ENCODE measurements at places on chromosomes 5 and 9.

GRCh38 chr5:32027717-32028458 lies 146.2 kb downstream of the GOLPH3 start:
- DNase-seq, result no peak

- DNase-seq, result peak; percentile 81
Observed at GRCh38 chr5:99900302-99900852, 634.8 kb upstream of the FAM174A start.

DNA sequence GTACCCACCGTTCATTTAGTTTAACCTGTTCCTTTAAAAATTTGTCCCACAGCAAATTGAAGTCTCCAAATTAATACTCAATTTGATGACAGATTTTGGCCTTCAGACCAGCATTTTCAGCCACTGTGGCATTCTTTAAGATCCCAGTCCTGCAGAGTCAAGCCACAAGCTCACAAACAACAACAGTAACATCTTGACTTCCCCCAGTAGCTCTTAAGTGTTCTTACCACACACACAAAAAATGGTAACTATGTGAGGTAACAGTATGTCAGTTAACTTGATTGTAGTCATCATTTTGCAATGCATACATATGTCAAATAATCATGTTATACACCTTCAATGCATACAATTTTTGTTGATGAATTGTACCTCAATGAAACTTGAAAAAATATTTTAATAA lies 247.9 kb downstream of the LURAP1L start:
- no peak for DNase-seq

- no peak for DNase-seq
Observed at GRCh38 chr5:107937651-107938355, 267.1 kb upstream of the EFNA5 start.

GRCh38 chr5:172692981-172693380 lies 51.9 kb downstream of the NEURL1B start:
- no peak for DNase-seq

DNA sequence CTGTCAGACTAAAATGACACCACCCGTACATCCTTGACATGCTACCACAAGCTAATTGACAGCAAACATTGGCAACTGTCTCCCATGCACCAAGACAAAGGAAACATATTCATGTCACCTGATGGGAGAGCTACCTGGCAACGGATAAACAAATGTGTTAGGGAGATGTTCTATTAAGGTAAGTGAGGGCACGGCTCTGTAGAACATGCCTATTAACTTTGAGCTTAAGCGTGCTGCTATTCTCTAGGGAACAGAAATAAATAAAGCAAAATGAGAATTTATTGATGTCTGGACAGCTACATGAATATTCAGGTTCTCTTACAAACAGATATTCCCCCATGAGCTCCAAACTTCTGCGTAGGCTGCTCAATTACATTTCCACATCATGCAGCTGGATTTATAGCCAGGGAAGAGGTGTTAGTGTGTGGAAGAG lies 361.4 kb upstream of the RFX3 start:
- no peak for DNase-seq

GRCh38 chr5:14028938-14029584 lies 84.6 kb upstream of the DNAH5 start:
- DNase-seq, result no peak

- DNase-seq, result no peak
Observed at GRCh38 chr5:68245319-68245718, 29.8 kb downstream of the PIK3R1 start.

GRCh38 chr9:33007755-33008154 lies 6.3 kb upstream of the APTX start:
- DNase-seq, result no peak

DNA sequence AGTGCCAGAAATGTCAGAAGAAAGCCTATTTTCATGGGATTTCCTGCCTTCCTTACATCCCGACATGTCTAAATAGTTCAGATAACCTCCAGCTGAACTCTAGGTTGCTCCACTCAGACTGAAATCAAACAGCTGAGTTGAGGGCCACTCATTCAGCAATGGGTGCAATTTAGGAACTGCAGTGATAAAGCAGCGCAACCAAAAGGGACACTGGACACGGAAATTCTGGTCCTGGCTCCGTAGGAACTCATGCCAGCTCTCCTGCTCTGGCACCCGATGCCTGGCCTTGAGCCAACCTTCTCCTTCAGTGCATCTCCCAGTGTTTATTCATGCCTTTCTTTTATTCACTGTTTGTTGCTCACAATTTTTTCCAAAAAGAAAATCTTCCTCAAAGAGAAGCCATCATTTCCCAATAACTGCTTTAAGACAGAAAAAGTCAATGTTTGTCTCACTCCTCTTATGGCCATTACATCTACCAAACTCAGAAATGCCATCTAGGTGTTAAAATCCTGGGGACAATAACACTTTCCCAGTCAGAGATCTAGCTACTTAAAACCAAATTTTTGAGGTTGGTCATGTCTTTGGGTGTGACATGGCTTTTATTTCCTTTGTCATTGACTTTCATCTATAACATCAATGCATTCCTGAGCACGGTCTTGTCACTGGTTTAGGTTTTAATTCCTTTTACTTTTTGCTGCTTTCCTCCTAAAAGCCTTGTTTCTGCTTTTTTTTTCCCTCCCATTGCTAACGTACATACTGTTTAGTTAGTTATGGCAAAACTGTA lies 126.9 kb downstream of the PDE4D start:
- DNase-seq, result no peak

DNA sequence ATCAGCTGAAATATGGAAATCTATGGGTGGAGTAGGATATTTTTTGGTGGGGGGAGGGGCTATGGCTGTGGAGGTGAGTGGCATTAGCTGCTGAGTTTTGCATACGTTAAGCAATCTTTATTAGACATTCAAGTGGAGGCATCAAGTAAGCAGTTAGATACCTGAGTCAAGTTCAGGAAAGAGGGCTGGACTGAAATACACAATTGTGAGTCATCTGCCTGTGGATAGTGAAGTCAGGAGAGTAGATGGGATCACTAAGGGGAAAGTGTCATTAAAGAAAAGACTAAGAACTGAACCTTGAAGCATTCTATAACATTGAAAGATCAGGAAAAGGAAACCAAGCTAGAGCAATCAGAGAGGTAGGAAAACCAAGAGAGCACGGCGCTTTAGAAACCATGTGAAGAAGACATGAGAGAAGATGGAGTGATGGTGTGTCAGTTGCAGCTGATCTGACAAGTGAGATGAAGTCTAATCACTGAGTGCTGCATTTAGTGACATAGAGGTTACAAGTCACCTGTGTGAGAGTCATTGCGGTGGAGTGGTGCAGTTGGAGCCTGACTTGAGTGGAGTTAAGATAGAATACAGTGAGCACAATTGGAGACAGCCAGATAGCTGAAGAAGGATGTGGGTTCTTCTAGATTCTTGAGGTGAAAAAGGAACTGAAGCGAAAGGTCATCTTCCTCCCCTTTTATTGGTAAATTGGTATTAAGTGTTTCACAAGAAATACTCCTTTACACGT lies 88.7 kb downstream of the PIP5K1B start:
- no peak for DNase-seq

DNA sequence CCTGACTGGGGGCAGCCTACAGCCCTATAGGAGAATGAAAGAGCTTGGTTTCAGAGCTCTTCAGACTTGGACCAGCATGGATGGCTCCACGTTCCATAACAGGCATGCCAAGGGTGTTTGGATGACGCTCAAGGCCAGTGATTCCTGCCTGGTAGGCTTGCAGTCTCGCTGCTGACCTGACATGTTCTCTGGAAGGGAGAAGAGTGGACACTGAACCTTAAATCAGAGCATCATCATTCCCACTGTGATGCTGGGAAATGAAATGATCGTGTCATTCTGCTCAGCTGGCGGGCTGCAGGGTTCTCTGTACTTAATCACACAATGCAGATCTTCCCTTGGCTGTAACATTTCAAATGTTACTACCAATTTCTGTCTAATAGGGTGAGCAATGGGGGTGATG lies 57.0 kb downstream of the CFAP90 start:
- no peak for DNase-seq

DNA sequence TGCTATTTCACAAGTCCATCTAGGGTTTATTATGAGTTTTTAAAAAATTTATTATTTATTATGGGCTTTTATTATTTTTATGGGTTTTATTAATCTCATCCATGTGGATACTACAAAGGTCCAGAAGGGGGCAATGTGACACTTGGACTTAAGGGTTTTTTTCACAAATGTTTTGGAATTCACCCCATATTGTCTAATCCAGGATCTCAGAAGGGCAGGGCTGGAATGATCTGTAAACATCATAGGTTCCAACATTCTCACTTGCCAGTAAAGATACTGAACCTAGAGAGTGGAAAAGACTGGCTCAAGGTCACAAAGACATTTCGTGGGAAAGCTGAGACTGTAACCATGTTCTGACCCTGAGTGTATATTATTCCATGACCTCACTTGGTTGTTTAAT lies 35.6 kb downstream of the NIM1K start:
- no peak for DNase-seq

DNA sequence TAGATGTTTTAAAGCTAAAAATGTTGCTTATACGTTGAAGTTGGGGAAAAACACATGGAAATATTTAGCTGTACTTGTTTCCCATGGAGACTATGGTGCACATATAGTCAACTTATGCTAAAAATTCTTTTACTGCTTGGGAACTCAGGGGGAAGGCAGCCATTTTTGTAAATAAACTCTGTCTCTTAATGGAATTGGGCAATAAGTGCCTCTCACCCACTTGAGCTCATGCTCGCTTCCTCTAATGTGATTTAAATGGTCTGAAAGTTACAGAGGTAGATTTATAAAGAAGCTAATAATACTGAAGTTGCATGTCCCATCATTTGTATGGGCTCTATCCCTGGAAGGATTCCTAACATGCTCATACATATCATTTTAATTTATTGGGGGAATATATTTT lies 523.8 kb downstream of the RASEF start:
- no peak for DNase-seq

GRCh38 chr9:109499631-109500410 lies 1.7 kb upstream of the PTPN3 start:
- no peak for DNase-seq

- no peak for DNase-seq
Observed at GRCh38 chr5:98320343-98320742, 453.1 kb upstream of the RGMB start.

DNA sequence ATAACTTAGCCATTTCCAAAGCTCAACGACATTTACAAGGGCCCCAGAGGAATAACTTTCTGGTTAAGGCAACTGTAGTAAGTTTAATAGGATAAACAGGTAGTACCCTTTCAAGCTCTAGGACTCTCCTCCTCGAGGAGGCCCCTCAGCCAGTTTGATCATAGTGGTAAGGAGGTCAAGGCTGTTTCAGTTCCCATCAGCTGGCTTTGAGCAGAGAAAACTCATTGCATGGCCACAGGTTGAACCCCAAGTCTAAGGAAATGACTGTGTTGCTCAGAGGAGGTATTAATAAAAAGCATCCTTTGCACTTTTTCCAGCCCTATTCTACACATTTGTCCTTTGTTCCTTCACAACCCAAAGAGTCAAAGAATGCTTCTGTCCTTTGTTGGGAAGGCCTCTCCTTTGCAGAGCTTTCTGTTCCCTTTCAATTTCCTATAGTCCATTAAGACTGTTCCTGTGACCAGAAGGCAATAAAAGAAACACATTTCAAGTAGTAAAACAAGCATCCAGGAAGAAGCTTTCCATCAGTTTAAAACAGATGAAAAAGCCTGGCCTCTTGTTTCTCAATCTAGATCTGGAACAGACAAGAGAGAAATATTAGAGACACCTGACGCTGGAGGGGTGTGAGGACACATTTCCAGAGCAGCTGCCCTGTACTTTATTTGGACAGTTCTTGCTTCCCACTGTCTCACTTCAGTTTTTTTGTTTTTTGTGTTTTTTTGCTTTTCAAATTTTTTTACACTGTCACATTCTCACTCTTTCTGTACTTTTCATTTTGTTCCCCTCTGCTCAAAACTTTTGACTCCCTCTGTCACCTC lies 54.1 kb downstream of the PRRC1 start:
- DNase-seq, result no peak

DNA sequence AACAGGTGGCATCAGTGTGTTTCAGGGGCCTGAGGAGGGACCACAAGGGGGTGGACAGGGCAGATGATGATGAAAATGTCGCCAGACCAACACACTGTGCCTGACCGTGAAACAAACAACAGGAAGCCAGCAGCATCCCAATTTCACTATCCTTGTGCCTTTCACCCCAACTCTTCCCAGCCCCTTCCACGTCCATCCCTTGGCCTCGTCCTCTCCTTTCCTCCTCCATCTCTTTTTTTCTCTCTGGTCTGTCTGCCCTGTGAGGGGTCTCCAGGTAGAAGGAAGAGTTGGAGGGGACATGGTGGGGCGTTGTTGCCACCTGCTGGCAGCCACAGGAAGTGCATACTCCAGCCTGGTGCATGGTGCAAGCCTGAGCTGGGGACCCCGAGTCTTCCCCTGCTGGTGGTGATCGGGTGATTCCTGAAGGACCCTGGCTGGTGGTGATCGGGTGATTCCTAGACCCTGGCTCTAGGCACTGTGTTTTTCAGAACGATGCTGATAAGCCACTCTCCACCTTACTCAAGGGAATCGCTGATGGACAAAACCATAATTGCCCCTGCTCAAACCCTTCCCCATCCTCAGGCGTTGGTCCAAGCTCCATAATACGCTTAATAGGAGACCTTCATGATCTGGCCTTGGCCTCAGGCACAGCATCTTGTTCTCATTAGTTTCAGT lies 21.7 kb upstream of the NSD1 start:
- no peak for DNase-seq

DNA sequence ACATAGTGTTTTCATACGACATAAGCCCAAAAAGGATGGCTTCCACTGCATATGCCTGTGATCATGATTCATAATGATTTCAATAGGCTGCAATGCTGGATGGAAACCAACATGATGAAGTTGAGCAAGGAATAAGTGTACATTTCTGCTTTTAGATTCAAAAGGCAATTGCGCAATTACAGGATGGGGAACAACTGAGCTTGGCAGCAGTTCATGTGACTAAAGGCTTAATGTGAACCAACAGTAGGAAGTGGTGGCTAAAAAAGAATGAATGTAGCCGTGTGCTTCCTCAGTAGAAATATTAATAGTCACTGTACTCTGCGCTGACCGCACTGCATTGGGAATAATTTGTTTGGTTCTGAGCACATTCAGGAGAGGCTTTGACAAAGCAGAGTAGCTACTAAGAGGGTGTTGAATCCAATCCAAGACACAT lies 51.2 kb downstream of the SLC1A3 start:
- DNase-seq, result no peak

GRCh38 chr9:32882705-32883104 lies 99.4 kb downstream of the TMEM215 start:
- DNase-seq, result no peak

GRCh38 chr9:124818431-124819281 lies 34.6 kb upstream of the WDR38 start:
- no peak for DNase-seq

GRCh38 chr9:113522858-113523257 lies 59.3 kb downstream of the RGS3 start:
- DNase-seq, result no peak

GRCh38 chr5:1118231-1118698 lies 6.4 kb upstream of the SLC12A7 start:
- DNase-seq, result no peak

GRCh38 chr5:116671211-116671736 lies 96.7 kb upstream of the SEMA6A start:
- no peak for DNase-seq

DNA sequence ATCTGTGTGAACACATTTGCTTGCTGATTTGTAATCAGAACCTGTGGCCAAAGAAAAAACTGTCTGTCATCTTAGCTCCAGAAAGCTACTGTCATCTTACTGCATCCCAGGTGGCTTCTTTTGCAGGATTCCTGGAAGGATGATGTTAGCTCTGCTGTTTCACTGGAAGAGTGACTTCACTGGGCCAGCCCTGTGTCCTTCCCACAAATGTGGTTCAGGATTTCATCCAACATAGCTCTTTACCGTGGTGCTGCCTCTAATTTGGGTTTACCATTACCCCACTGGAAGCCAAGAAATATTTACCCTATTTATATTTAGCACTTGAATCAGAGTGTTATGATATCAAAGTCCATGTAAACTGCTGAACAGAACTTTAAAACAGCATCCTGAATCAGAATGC lies 501.0 kb downstream of the GADD45G start:
- no peak for DNase-seq

Data from right renal cortex interstitium (tissue), 3 donors.